Fibroblast of skin of left biceps (primary cell): ENCODE measurements at places on chromosomes 16 and 17.

DNA sequence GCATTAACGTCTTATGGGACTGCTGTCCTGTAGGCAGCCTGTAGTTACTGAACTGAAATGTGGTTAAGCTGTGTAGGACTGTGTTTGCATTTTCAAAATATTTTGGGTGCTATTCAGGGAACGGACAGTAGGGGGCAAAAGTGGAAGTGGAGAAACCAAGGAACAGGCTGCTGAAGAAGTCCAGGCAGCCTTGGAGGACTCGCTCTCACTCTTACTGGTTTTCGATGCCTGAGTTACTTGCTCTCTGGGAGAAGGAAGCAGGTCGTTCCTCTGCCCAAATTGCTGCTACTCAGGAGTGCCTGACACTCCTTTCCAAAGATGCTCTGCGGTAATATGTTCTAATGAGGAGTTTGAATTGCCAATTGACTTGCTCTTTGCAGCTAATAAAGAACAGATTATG is 64.5 kb upstream of the RBFOX1 start:
- DNase-seq: no peak

GRCh38 chr16:68451676-68452075 is 3.4 kb upstream of the SMPD3 start:
- DNase-seq: no peak

DNA sequence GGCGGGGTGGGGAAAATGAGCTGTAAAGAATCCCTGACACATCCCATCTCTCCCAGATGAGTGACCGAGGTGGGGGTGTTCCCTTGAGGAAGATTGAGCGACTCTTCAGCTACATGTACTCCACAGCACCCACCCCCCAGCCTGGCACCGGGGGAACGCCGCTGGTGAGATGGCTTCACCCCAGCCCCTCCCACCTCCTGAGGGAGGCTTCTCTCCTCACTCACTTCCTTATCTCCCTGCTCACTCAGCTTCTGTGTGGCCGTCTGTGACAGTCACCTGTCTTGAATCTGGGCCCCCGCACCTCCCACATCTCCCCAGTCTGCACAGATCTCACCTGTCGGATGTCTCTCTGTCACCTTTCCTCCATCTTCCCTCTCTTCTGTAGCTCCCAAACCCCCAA is 13.4 kb downstream of the PDK2 start:
- DNase-seq: no peak

DNA sequence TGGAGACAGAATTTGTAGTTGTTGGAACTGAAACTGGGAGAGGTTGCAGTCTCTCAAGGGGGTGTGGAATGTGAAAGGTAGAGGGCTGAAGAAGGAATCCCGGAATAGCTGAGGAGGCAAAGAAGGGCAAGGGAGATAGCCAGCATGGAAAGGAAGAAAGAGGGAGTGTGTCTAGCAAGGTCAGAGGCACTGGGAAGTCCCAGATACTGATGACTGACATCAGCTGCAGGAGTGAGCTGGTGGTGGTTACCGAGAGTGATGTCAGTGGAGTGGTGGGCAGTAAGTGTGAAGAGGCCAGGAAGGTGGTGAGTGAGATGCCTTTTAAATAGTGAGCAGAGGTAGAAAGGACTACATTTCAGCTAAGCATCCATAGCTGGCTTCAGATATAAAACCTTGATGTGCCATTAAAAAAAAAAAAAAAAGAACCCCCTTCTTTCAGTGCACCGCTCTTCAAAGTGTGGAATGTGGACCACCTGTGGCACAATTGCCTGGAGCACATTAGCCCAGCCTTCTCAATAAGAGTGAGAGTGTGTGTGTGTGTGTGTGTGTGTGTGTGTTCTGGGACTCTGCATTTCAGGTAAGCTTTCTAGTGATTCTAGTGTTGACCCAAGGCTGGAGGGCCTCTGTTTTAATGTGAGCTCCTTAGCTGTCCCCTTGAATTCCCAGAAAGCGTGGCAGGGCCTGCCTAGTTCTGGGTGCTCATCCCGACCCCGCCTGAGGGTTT is 8.5 kb downstream of the PRMT7 start:
- no peak for DNase-seq

DNA sequence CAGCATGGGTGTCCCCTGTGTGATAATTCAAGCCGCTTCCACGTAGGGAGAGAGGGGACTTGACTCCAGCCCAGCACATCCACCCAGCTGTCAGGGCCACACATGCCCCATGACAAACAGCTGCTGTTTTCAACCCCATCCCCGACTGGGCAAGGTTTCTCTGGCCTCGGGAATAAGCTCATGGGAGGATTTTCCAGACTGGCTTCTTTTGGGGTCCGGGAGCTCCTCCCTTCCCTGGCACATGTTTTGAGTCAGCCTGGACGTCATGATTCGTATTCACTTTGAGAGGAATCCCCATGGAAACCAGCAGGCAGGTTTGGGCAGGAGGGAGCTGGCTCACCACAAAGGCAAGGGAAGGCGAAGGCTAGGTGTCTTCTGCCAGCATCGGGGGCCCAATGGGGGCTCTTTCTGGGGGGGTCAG is 156.4 kb downstream of the CMIP start:
- no peak for DNase-seq

GRCh38 chr17:57833179-57833939 is 16.5 kb downstream of the MRPS23 start:
- no peak for DNase-seq

DNA sequence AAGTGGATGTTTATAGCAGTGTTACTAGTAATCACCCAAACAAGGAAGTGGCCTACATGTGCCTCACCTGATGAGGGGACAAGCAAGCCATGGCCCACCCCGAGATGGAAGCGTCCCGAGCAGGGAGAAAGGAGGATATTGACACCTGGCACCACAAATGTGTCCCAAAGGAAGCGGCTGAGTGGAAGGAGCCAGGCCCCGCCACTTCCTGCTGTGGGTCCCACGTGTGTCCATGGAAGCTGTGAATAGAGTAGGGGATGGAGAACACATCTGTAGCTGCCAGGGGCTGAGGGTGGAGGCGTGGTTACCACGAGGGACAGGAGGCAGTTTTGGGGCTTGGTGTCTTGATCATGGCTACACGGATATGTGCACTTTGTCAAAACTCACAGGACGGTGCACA is 49.2 kb downstream of the KCNJ12 start:
- DNase-seq: no peak

DNA sequence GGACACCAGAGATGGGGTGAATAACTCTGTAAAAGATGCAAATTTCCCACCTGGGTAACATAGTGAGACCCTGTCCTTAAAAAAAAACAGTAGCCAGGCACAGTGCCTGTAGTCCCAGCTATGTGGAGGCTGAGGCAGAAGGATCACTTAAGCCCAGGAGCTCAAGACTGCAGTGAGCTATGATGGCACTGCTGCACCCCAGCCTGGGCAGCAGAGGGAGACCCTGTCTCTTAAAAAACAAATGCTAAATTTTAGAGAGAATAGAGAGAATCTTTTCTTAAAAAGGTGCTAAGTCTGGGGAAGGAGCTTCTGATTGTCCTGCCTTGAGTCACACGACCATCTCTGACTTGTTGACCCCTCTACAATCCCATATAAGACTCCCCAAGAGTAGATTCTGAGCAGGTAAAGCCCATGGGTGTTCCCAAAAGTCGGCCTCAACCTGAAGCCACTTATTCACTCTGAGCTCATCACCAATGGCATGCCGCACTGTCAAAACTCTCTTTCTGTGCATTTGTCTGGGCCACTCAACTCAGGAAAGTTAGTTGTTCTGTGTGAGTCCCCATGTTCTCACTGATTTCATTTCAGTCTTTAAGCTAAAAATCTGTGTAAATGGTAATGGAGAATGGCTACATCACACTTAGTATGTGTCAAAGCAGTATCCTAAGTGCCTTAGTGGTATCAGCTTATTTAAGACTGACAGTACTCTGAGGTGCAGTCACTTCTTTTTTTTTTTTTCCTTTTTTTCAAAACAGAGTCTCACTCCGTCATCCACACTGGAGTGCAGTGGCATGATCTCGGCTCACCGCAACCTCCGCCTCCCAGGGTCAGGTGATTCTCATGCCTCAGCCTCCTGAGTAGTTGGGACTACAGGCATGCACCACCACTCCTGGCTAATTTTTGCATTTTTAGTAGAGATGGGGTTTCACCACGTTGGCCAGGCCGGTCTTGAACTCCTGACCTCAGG is 41.6 kb downstream of the PRKCB start:
- no peak for DNase-seq

DNA sequence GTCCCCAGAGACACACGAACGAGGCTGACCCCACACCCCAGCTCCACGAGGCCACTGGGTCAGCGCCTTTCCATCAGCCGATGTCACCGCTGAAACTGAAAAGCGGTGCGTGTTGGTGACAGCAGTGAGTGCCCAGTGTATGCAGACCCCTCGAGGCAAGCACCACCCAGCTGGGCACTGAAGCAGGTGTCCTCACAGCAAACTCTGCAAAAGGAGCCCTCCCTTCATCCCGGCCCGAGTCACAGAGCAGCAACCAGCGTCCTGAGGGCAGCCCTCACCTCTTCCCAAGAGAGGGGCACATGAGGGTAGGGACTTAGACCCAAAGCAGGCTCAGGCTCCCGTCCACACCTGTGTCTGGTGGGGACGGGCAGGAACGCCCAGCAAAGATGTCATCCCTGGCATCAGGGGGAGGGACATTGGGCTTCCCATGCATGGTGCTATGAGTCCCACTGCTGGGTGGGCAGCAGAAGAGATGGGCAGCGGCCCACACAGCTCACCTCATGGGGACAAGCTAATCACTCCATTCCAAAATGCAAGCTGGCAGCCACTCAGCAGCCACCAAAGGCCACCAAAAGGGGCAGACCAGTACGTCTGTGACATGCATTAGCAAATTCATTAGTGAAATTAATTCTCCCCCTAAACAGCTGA is 49.2 kb downstream of the RBFOX3 start:
- no peak for DNase-seq

DNA sequence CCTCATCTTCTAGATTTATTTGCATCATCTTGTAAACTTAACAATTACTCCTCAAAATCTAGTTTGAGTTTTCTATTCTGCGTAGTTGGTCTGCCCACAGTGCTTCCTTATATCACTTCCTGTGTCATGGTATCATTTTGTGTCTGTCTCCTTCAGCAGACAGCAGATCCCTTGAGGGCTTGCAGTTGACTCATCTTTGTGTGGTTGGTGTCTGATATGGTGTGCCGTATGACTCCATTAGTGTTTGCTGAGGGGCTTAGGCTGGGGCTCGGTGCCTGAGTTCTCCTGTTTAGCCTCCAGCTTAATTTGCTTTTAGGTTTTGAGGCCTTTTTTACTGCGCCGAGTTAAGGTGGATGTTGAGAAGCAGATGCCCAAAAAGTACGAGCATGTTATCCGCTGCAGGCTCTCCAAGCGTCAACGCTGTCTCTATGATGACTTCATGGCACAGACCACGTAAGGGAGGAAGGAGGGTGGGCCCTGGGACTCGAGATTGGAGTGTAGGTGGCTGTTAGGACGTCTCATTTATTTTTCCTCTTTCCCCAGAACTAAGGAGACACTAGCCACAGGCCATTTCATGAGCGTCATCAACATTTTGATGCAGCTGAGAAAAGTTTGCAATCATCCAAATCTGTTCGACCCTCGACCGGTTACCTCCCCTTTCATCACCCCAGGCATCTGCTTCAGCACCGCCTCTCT is 16.9 kb downstream of the SRCAP start:
- no peak for DNase-seq

DNA sequence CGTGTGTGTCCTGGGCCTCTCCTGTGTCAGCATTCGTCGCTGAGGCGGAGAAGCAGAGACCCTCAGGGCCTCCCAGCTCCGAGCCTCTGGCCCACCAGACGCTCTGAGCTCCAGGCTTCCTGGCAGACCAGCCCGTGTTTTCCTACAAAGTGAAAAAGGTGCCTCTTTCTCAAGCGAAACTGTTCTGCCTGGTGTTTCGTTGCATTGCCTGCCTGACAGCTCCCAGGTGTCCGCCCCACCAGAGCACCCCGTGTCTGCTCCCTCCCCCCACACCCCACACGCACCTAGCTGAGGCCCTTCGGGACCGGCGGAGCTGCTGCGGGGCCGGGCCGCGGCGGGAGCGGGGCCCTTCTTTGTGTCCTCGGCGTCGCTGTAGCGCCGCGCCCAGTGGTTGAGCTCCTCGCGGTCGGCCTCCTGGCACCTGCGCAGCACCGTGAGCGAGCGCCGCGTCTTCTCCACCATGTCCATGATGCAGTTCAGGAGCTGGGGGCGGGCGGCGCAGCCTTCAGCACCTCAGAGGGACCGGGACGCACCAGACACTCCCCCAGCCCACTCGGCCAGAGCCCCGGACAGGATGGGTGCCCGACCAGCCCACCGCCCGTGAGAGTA is 14.7 kb upstream of the PABPN1L start:
- no peak for DNase-seq

- no peak for DNase-seq
Observed at GRCh38 chr16:31532896-31533295, 5.2 kb downstream of the AHSP start.

GRCh38 chr16:31376705-31377104 is 16.4 kb upstream of the ITGAD start:
- no peak for DNase-seq

- no peak for DNase-seq
Observed at GRCh38 chr17:514584-514983, 162.0 kb upstream of the RPH3AL start.

GRCh38 chr17:37221865-37222264 is 153.9 kb upstream of the C17orf78 start:
- DNase-seq: no peak

DNA sequence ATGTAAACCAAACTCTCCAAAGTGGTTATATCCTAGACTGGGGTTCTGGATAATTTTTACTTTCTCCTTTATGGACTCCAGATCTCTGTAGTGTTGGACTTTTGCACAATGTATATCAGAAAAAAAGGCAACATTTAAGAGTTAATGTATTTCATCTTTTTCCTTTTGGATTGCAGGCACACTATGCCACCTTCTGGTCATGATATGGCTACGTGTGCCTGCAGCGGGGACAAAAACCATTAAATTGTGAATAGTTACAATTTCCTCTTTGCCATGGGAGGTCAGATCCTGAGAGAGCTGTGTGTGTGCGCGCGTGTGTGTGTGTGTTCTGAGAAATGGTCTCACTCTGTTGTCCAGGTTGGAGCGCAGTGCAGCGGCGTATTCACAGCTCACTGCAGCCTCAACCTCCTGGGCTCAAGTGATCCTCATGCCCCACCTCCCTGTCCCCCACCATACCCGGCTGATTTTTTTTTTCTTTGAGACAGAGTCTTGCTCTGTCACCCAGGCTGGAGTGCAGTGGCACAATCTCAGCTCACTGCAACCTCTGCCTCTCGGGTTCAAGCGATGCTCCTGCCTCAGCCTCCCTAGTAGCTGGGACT is 4.3 kb upstream of the SGF29 start:
- DNase-seq: no peak
